ENCODE measurements at places on chromosomes 12 and 14. TPM values are rescaled to one million over a fixed set of nuclear protein-coding genes. Genes with fewer than 3 reads are reported as not detected.

- no peak for DNase-seq
Measured at GRCh38 chr12:20482491-20483054, 114.2 kb downstream of the PDE3A start.

DNA sequence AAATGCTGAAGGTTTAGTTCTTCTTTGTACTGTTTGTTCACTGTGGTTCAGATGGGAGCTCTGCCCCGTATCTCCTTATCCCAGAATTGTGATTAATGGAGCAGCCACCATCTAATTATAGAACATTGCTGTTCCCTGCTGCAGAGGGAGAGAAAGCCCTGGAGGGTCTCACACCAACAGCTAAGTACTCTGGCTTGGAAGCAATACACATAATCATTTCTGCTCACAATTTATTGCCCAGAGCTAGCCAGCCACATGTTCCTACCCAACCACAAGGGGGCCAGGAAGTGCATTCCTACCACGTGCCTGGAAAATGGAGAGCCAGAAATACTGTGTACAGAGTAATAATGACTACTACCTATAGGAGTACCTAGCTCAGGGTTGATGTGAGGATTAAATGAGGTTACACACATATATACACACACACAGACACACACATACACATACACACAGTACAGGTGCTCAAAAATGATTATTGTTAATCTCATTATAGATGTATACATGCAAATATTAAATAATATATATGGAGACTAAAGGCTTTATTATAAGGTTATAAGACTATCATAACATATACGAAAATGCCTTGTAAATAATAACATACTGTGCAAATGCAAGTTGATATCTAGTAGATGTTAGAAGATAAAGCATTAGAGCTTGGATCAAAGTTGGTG lies 22.3 kb downstream of the MSRB3 start:
- DNase-seq, result no peak

DNA sequence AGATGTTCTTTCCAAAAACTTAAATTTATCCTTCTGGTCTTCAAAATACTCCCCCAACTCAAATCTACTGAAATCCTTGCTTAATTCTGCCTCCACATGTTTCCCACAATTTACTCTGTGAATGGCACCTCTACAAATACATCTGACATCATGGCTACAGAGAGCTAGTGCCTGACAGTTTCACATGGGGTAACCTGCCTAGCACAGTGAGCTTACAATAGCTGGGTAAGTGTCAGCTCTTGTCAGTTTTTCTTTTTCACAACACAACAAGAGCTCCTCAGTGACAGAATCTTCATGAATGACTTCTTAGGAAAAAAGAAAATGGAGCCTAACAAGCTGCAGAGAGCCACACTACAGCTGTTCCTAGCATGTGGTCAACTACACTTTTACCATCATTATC lies 54.4 kb downstream of the NIN start:
- no peak for DNase-seq

CCDC175 gene
- total RNA-seq, result not detected

DNA sequence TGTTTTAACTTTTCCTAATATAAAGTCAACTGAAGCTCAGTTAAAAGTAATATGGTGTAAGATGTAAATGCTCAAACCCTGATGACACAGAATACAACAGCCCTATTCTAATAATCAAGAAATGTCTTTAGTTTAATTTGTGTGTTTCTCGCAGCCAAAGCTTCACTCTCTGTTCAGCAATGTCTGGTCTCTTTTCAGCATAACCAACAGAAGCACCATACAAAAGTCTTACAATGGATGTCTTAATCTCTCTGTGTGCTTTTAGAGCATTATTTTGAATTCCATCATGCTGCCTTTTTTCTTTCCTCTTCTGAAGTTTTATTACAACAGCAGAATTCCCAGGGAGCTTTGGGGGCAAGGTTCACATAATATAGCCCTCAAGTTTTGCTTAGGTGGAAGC lies 210.2 kb upstream of the NPAS3 start:
- DNase-seq, result no peak

DNA sequence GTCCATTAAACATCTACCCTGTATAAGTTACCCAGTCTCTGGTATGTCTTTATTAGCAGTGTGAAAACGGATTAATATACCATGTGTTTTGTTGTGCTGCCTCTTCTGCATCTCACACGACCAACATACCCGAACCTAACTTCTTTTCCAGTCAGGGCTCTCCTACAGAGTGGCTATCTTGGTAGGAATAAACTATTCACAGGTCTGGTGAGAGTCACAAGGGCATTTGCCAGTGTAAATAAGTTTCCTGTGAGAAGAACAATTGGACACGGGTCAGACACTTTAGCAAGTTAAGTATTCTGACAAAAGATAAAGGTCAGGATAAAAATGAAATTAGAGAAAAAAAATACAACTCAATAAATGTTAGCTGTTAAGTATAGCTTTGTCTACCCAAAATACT lies 60.9 kb downstream of the MYF5 start:
- no peak for DNase-seq

DNA sequence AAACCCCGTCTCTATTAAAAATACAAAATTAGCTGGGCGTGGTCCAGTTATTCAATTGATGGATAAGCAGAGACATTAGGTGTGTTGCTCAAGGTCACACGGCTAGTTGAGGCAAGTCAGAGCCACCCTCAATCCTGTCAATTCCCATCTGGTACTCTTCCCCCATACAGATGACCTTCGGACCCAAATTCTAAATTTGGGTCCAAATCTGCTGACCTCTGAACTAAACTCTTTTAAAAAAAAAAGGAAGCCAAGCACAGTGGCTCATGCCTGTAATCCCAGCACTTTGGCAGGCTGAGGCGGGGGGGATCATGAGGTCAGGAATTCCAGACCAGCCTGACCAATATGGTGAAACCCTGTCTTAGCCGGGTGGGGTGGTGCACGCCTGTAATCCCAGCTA lies 23.9 kb downstream of the GCN1 start:
- no peak for DNase-seq
